ENCODE measurements at places on chromosomes 1 and 21. TPM values are rescaled to one million over a fixed set of nuclear protein-coding genes. Genes with fewer than 3 reads are reported as not detected.

- DNase-seq = no peak
Measured at GRCh38 chr1:56095696-56096665, 483.4 kb downstream of the PLPP3 start.

DNA sequence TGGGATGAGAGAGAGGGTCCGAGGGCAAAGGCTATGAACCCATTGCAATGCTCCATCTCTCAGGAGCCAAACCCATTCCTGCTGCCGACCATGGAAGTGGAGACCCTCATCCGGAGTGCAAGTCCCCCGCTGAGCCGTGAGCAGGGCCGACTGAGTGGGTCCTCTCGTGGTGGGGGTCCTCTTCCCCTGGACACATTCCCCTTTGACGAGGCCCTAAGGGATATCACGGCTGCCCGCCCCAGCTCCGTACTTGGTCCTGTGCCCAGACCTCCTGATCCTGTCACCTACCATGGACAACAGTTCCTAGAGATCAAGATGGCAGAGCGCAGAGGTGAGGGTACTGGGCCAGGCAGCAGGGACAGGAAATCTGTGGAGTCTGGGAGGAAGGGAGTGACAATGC, 11.0 kb downstream of the HYI start:
- DNase-seq = no peak

- no peak for DNase-seq
Measured at GRCh38 chr1:185345913-185346720, 29.1 kb upstream of the IVNS1ABP start.

Gene FCRL4
- polyA plus RNA-seq = not detected

Gene PSEN2
- 23.8 TPM for polyA plus RNA-seq

Gene DIRAS3
- polyA plus RNA-seq = 3.4 TPM

Measured in urinary bladder (tissue), 4 donors.